Esophagus squamous epithelium (tissue), 5 donors: ENCODE measurements at places on chromosomes 3 and 15.
A peak's percentile ranks its signal among the peaks of the same experiment; 100 is the strongest.

GRCh38 chr3:130515755-130516154 lies 1.2 kb upstream of the COL6A6 start:
- H3K4me1 ChIP-seq, result no peaks in the 10 kb centered on the region
- no peak for DNase-seq
- no peaks in the 10 kb centered on the region for H3K36me3 ChIP-seq
- no peak overlapping the region for H3K27ac ChIP-seq

- no peaks in the 10 kb centered on the region for H3K36me3 ChIP-seq
- no peaks in the 10 kb centered on the region for H3K27me3 ChIP-seq
- no peak for DNase-seq
- peaks cover 32% of the 10 kb centered on the region for H3K4me1 ChIP-seq
Measured at GRCh38 chr15:42152921-42153698, 3.3 kb downstream of the PLA2G4F start.

GRCh38 chr3:172316758-172317157 lies 131.5 kb downstream of the GHSR start:
- no peaks in the 10 kb centered on the region for H3K27me3 ChIP-seq
- DNase-seq, result no peak
- no peak overlapping the region for H3K4me3 ChIP-seq
- no peaks in the 10 kb centered on the region for H3K36me3 ChIP-seq
- H3K4me1 ChIP-seq, result peaks cover 28% of the 10 kb centered on the region

- no peaks in the 10 kb centered on the region for H3K36me3 ChIP-seq
- H3K4me1 ChIP-seq, result no peaks in the 10 kb centered on the region
- DNase-seq, result no peak
- no peaks in the 10 kb centered on the region for H3K27me3 ChIP-seq
- H3K27ac ChIP-seq, result no peak overlapping the region
Measured at GRCh38 chr3:72505539-72506405, 342.5 kb downstream of the SHQ1 start.

DNA sequence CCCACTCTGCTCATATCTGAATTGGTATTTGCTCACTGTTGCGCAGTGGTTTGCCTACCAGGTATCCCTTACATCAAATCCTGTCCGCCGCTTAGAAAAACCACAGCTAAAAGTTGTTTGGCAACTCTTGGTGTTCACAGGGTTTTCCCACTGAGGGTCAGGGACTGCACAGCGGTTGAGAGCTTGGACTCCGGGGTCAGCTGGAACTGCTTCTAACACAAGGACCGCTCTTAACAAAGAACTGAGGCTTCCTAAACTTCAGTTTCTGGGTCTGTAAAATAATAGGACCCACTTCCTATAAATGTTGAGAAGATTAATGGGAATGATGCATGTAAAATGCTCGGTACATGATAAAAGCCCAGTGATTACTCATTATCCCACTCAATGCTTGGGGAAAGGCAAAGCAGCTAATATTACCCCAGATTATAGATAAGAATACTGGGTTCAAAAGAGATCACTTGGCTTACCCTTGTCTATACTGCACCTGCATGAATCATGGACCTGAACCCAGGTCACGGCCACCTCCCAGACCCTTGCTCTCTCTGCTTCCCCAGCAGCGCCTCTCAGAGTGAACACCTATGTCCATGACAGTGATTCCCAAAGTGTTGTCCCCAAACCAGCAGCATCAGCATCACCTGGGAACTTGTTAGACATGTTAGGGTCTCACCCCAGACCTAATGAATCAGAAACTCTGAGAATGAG lies 36.1 kb downstream of the LIPC start:
- H3K36me3 ChIP-seq, result no peaks in the 10 kb centered on the region
- no peak overlapping the region for H3K27ac ChIP-seq
- H3K27me3 ChIP-seq, result no peaks in the 10 kb centered on the region
- peaks cover under 1% of the 10 kb centered on the region for H3K4me1 ChIP-seq
- DNase-seq, result no peak

DNA sequence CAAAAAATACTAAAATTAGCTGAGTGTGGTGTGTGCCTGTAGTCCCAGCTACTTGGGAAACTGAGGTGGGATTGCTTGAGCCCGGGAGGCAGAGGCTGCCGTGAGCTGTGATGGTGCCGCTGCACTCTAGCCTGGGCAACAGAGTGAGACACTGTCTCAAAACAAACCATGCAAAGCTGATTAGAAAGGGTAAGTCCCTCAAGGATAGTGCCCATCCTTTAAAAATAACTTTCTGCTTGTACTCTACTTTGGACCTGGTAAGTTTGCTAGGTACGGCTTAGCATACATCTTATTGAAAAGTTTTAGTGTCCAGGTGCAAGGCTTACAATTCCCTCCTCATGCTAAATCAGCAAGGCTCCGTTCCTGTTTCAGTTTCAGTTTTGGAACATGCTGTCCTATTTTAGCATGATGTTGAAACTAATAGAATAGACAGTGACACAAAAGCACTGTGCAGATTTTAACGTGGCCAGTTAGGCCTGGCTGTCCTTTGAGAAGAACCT lies 21.4 kb downstream of the FEM1B start:
- H3K27ac ChIP-seq, result peak overlapping the region; percentile 78
- DNase-seq, result no peak
- no peaks in the 10 kb centered on the region for H3K36me3 ChIP-seq
- no peaks in the 10 kb centered on the region for H3K4me1 ChIP-seq
- no peaks in the 10 kb centered on the region for H3K27me3 ChIP-seq
- no peak overlapping the region for H3K4me3 ChIP-seq

DNA sequence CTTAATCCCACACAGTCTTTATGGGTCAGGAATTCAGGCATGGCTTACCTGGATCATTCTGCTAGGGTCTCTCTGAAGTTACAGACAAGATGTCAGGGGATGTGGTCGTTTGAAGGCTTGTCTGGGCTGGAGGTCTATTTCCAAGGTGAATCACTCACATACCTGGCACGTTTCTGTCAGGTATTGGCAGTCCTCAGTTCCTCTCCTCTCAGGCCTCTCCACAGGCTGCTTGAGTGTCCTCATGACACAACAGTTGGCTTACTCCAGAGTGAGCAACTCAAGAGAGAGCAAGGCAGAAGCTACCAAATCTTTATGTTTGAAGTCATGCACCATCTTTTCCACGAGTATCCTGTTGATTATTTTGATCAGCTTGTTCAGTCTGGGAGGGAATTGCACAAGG lies 43.9 kb upstream of the PARP14 start:
- H3K4me3 ChIP-seq, result no peak overlapping the region
- DNase-seq, result no peak
- no peaks in the 10 kb centered on the region for H3K4me1 ChIP-seq
- no peaks in the 10 kb centered on the region for H3K36me3 ChIP-seq
- H3K27ac ChIP-seq, result no peak overlapping the region

GRCh38 chr3:38115645-38116427 lies 21.1 kb downstream of the ACAA1 start:
- no peak overlapping the region for H3K4me3 ChIP-seq
- H3K36me3 ChIP-seq, result peaks cover 4% of the 10 kb centered on the region
- DNase-seq, result no peak

DNA sequence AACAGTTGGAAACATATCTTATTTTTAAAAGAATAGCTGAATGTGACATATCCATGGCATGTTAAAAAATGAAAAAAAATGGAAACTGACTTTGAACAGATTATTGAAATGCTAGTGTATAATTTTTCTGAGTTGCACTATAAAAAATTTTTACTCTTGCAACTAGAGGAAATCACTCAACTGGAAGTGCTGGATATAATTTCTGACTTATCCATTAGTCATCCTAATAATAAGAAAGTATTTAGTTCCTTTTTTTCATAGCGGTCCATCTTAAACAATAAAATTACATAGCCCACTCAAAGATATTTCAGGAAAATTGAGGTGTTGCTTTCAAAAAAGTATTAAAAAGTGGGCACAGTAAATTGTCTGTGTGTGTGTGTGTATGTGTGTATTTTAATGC lies 80.7 kb downstream of the MBNL1 start:
- H3K36me3 ChIP-seq, result no peaks in the 10 kb centered on the region
- DNase-seq, result no peak
- H3K27me3 ChIP-seq, result no peaks in the 10 kb centered on the region

GRCh38 chr3:72437661-72438406 lies 410.4 kb downstream of the SHQ1 start:
- no peak overlapping the region for H3K4me3 ChIP-seq
- no peaks in the 10 kb centered on the region for H3K27me3 ChIP-seq
- H3K36me3 ChIP-seq, result peaks cover 12% of the 10 kb centered on the region
- DNase-seq, result no peak
- peaks cover 52% of the 10 kb centered on the region for H3K4me1 ChIP-seq

- no peak for DNase-seq
- H3K4me1 ChIP-seq, result peaks cover 16% of the 10 kb centered on the region
- no peaks in the 10 kb centered on the region for H3K27me3 ChIP-seq
- H3K27ac ChIP-seq, result no peak overlapping the region
Measured at GRCh38 chr15:87557881-87558280, 698.7 kb downstream of the NTRK3 start.

DNA sequence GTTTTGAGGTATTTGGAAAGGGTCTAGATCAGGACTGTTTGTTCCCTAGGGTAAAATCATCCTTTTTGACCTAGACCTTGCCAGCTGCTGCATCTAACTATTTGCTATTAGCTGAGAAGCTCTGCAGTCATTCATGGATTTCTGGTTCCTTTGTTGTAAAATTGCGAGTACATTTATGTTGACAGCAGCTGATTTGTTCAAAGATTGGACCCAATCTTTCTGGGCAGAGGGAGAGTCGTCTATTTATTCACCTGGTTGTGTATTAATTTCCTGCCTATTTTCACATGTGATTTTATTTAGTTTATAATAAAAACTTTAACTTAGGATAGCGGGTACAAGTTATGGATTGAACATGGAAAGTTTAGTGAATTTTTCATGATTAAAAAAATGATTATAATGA lies 236.3 kb downstream of the CNTN4 start:
- DNase-seq, result no peak
- H3K4me3 ChIP-seq, result no peak overlapping the region
- no peaks in the 10 kb centered on the region for H3K27me3 ChIP-seq
- H3K4me1 ChIP-seq, result no peaks in the 10 kb centered on the region
- H3K36me3 ChIP-seq, result no peaks in the 10 kb centered on the region

DNA sequence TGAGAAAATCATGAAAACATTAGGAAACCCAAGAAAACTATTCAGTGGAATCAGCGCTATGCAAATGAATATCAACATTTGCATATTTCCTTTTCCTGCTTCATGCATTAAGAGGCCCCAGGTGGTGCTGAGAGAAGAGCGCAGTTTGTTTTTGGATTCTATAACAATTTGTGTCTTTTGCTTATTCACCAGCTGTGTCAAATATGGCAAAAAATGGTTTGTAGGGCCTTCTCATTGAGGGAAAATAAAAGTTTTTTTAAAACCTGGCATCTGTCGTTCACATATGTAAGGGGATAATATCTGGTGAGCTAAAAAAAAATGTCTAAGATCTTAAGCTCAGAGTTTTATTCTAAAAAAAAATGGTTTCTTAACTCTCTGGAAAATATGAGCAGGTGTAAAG lies 122.5 kb upstream of the ROBO2 start:
- no peak overlapping the region for H3K4me3 ChIP-seq
- no peak for DNase-seq
- no peaks in the 10 kb centered on the region for H3K36me3 ChIP-seq
- no peaks in the 10 kb centered on the region for H3K27me3 ChIP-seq
- no peak overlapping the region for H3K27ac ChIP-seq
- no peaks in the 10 kb centered on the region for H3K4me1 ChIP-seq

GRCh38 chr3:110711851-110712516 lies 359.6 kb upstream of the NECTIN3 start:
- H3K27ac ChIP-seq, result no peak overlapping the region
- no peaks in the 10 kb centered on the region for H3K4me1 ChIP-seq
- no peak for DNase-seq

DNA sequence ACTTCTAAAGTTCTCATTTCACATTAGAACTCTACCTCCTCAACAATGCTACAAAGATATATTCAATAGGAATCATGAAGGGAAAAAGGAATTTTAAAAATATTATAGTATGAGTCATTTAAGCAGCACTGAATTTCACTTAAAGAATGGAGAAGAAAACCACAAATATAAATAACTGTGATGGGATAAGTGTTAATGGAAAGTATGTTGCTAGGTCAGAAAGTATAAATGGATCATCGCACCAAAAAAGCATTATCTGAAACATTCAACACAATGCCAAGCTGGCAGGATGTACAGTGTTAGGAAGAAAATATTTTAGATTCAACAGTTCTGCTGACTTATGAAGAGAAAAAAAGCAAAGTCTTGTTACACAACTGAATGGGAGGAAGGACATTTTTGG lies 101.4 kb downstream of the TFG start:
- no peak for DNase-seq
- no peaks in the 10 kb centered on the region for H3K27me3 ChIP-seq
- H3K36me3 ChIP-seq, result no peaks in the 10 kb centered on the region

DNA sequence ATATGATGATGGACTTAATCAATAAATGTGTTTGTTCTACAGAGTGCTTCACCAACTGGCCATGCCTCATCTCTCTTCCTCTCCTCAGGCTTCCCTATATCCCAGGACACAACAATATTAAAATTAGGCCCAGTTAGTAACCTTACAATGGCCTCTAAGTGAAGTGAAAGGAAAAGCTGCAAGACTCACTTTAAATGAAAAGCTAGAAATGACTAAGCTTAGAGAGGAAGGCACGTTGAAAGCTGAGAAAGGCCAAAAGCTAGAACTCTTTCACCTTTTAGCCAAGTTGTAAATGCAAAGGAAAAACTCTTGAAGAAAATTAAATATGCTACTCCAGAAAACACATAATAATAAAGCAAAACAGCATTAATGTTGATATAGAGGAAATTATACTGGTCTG lies 1010.3 kb downstream of the NAALADL2 start:
- no peak overlapping the region for H3K4me3 ChIP-seq
- no peak overlapping the region for H3K27ac ChIP-seq
- H3K27me3 ChIP-seq, result no peaks in the 10 kb centered on the region
- no peaks in the 10 kb centered on the region for H3K36me3 ChIP-seq
- DNase-seq, result no peak

DNA sequence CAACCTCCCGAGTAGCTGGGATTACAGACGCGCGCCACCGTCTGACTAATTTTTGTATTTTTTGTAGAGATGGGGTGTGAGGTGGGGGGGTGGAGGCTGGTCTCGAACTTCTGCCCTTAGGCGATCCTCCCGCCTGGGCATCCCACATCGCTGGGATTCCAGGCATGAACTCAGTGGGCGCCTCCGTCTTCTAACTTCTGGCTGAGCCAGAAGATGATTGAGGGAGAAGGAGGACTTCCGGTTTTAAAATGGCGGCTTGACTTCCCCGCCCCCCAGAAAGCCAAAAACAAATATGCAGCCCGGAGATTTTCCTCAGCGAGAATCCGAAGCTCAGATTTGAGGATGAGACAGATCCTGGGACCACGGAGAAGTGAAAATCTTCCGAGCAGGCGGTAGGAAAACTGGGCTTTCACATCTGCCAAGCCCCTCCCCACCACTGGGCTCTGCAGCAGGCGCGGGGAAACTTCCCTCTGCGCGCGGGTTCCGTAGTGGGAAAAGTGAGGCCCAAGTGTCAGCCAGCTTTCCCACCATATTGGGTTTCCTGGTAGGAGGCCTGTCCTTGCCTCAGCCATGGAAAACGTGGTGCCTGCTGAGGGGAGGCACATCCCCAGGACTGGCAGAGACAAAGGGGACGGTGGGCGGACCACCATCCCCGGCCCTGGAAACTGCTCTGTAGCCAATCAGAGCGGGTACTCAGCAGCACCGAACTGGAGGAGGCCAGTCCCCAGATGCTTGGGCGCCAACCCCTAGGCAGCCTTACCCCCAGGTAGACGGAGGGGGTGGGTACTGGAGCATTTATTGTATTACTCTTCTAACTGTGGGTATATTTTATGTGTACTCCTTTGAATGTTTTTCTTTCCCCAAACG lies 17.3 kb downstream of the CHST14 start:
- H3K36me3 ChIP-seq, result no peaks in the 10 kb centered on the region
- DNase-seq, result no peak
- H3K4me1 ChIP-seq, result no peaks in the 10 kb centered on the region
- no peak overlapping the region for H3K27ac ChIP-seq
